ENCODE measurements at places on chromosomes 3 and 15.

- DNase-seq, result no peak
These were observed at the start of gene FEZF2 for GRCh38 chr3:62373215-62373614. FEZF2 (minus strand) TSS chr3:62373550; CDS start chr3:62372868, 682 bp downstream.

- no peak for DNase-seq
These were observed 507 bp upstream of the MINDY4B start for GRCh38 chr3:150905746-150906145.

- no peak for DNase-seq
These were observed 10.6 kb downstream of the XXYLT1 start for GRCh38 chr3:195260280-195260905.

- no peak for DNase-seq
These were observed 98.2 kb upstream of the TBC1D5 start for GRCh38 chr3:17840651-17841050.

- DNase-seq, result no peak
These were observed 160.2 kb downstream of the XXYLT1 start for GRCh38 chr3:195110647-195111318.

DNA sequence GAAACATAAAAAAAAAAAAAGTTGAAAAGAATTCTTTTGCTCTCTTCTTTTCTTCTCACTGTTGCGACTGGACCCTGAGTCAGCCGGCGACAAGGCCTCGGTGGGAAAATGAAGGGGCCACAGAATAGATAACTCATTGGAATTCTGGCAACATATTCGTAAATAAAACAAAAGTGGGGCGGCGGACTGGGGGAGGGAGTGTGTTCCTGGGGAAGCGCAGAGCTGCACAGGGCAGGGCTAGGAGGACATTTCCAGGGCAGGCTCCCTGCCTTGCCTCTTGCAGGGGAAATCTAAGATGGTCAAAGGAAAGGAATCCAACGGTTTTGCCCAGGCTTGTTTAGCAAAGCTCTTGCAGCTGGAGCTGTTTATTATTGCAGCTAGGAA lies 1042.8 kb upstream of the NR2F2 start:
- no peak for DNase-seq

- no peak for DNase-seq
These were observed 30.6 kb downstream of the SNRK start for GRCh38 chr3:43316783-43317460.

GRCh38 chr3:194714564-194714963 lies 28.9 kb downstream of the FAM43A start:
- no peak for DNase-seq

DNA sequence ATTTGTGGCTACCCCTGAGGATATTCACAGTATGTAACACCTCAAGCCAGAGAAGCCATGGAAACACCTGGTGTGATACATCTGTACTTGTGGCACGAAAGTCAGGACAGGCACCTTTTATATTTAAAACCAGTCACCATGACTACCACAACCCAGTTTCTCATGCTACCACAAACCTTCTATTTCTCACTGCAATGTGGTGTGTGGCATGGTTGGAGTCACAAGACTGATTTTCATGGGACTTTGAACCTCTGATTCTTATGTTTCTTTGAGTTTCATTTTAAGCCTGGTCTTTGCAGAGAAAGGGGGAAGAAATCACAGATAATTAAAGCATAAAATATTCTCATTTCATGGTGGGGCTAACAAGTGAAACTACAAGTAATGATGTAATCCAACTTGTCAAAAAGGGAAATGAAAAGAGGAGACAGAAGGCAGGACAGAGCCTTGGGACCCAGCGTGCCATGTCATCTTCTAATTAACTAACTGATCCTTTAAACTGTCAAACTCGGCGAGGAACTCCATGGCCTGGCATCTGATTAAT lies 175.9 kb downstream of the PDZRN3 start:
- no peak for DNase-seq

GRCh38 chr3:178054471-178054870 lies 481.8 kb upstream of the KCNMB2 start:
- DNase-seq, result no peak

DNA sequence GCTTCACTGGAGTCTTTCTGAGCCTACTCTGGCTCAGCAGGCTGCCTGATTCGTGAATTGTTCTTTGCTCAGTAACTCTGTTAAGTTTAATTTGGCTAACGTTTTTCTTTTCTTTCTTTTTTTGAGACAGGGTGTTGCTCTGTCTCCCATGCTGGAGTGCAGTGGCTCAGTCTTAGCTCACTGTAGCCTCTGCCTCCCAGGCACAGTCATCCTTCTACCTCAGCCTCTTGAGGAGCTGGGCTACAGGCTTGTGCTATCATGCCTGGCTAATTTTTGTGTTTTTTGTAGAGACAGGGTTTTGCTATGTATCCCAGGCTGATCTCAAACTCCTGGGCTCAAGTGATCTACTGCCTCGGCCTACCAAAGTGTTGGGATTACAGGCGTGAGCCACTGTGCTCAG lies 165.0 kb downstream of the PEX5L start:
- no peak for DNase-seq

- DNase-seq, result no peak
These were observed 101.3 kb downstream of the ETFA start for GRCh38 chr15:76209942-76210341.

DNA sequence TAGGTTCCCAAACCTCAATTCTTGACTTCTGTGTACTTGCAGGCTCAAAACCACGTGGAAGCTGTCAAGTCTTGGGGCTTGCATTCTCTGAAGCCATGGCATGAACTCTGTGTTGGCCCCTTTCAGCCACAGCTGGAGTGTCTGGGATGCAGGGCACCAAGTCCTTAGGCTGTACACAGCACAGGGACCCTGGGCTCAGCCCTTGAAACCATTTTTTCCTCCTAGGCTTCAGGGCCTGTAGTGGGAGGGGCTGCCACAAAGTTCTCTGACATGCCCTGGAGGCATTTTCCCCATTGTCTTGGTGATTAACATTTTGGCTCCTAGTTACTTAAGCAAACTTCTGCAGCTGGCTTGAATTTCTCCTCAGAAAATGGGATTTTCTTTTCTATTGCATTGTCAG lies 135.4 kb downstream of the ATG7 start:
- no peak for DNase-seq

DNA sequence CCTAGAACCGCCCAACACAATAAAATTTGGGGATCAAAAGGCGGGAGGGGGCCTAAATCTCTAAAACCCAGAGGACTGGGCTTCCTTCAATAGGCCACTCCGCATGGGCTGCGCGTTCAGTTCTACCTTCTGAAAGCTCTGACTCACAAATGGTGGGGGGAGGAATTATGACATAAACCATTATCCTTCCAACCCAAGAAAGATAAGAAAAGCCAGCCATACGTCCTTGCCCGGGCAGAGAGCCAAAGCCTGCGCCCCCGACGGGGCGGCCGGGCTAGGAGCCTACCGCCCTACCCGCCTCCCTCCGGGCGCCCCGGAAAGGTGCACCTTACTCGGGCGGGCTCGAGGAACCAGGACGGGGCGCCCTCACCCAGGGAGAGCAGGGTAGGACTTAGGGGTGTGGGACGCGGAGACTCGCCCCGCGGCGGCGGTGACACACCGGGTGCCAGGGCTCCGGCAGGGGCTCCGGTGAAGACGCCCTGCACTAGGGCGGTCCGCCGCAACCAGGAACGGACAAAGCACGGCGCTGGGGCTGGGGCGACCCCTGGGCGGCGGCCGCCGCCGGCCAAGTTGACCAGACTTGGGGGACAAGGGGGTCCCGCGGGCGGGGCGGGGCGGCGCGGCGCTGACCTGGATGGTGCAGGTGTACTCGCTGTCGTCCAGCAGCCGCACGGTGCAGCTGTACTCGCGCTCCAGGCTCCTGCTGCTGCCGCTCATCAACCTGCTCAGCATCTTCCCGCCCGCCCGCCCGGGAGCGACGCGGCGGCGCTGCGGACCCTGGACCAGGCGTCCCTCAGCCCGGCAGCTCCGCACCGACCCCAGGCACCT lies 534 bp downstream of the FRMD5 start:
- no peak for DNase-seq

- DNase-seq, result no peak
These were observed 467.0 kb downstream of the FGF12 start for GRCh38 chr3:192260116-192261010.

DNA sequence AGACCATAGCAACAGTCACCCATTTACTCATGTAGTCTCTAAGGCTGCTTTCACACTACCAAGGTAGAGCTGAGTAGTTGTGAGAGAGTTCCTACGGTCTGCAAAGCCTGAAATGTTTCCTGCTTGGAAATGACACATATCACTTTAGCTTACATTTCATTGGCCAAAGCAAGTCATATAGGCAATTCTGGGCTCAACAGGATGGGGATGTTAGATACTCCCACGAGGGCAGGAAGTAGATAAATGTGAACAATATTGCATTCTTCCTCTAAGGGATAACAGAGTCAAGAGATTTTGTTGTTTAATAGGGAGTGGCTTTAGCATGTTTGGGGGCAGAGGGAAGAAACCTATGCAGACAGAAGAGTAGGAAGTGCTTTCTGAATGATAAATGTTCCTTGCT lies 355.6 kb upstream of the THRB start:
- no peak for DNase-seq

- DNase-seq, result no peak
These were observed 71.2 kb downstream of the FAM43A start for GRCh38 chr3:194756791-194757325.

GRCh38 chr15:31867536-31868442 lies 162.5 kb upstream of the CHRNA7 start:
- DNase-seq, result no peak

GRCh38 chr3:122315619-122316018 lies 9.4 kb upstream of the CSTA start:
- no peak for DNase-seq

DNA sequence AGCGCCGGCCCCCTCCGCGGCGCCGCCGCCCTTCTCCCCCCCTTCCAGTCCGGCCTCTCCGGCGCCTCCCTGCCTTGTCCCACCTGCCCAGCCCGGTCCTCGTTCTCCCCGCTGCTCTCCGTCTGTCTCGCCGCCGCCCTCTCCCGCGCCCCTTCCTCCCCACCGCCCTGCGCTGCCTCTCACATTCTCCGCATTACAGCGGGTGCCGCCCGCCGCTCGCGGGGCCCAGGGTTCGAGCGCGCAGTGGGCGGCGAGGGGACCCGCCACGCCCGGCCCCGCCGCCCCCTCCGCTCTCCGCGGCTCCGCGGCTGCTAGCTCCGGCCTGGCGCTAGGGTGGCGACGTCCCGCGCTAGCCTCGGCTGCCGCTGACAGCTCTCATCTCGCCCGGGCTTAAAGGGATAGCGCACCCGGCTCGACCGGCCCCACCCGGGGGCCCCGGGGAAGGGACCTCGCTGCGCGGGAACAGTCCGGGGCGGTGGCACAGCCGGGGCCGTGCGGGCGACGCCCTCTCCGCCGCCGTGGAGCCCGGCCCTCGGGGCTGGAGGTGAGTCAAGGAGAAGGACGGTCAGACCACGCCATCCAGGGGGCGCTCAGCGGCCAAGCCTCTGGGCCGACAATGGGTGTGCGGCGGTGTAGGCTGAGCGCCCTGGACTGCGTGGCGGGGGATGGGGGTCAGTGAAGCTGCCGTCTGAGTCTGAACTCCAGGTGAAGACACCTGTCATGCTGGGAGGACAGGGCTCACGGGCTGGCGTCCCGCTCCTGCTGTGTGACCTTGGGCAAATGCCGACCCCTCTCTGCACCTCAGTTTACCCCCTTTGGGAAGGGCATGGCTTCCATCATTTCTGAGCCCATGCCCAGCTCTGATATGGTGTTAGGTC lies 187.4 kb upstream of the LINGO1 start:
- no peak for DNase-seq

DNA sequence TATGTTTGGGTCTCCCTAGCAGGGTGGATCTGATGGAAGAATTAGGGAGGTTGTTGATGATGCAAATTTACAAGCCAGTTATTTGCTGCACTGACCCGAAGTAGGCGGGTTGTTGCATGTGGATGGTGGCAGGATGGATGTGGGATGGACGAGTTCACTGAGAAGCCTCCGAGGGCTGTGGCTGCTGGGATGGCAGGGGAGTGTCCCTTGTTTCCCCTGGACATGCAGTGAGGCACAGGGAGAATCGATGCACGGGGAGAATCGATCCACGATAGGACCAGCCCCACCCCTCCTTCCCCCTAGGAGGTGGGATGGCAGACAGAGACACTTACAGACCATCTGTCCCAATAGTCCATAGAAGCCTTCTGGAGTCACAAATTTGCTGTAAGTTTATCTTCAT lies 31.0 kb upstream of the KLF13 start:
- no peak for DNase-seq

- DNase-seq, result peak; percentile 82
These were observed 114.3 kb downstream of the STAC start for GRCh38 chr3:36494461-36495109.

- DNase-seq, result no peak
These were observed 191.1 kb downstream of the TBC1D5 start for GRCh38 chr3:17551333-17551732.

Data from AG09309 (cell line).